ENCODE measurements at places on chromosomes 6 and 20.

DNA sequence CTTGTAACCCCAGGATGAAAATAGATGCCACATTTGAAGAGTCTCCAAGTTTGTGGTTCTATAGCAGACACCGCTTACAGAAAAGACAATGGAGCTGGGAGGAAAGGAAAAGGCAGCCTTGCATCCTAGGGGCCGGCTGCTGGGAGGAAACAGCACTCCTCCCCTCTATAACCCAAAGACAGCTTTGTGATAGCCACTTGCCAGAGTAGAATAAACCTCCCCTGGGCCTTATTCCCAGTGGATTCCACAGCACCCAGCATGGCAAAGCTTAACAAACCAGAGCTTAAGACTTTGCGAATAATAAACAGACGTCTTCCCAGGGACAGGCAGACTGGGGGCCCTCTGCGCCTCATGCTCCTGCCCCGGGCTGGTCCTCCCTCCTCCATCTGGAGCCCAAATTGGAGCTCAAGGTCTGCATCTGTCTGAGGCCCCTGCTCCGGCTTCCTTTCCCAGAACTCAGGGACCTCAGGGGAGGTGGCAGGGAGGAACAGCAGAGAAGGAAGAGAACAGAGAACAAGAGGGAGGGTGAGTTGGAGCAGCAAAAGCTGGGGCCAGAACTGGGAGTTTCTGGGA, 8.8 kb upstream of the TAF8 start:
- DNase-seq: no peak

DNA sequence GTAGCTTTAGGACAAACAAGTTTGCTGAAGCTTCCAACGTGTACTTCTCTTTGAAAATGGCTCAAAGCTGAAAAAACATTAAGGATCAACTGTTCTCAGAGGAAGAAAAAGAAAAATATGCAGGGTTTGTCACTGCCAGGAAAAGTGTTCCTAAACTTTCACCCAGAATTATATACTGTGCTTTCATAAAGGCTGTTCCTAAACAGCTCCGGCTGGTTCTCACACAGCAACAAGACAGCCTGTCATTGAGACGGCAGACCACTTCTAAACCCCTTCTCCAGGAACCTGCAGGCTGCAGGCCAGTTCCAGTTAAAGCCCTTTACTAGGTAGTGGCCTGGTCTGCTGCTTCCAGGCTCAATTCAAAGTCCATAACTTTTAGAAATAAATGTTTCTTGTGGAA, 97.4 kb upstream of the SOX4 start:
- DNase-seq: no peak

DNA sequence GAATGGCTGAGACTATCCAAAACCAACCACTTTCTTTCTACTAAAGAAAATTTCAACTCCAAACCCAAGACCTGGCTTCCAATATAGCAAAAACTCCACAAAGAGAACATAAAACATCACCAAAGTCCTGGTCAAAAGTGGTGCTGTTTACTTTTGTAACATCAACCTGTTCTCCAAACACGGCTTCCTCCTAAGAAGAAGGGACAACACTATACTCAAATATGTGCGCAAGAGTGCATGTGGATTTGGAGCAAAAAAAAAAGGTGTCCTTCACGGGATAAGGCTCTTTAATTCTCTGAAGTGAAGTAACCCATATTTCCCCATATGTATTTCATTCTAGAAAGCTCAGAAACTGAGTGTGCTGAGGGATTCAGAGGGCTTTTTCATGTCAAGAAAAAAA, 6.6 kb downstream of the B4GALT5 start:
- DNase-seq: no peak

- no peak for DNase-seq
Measured at GRCh38 chr20:7214081-7214740, 446.7 kb downstream of the BMP2 start.

DNA sequence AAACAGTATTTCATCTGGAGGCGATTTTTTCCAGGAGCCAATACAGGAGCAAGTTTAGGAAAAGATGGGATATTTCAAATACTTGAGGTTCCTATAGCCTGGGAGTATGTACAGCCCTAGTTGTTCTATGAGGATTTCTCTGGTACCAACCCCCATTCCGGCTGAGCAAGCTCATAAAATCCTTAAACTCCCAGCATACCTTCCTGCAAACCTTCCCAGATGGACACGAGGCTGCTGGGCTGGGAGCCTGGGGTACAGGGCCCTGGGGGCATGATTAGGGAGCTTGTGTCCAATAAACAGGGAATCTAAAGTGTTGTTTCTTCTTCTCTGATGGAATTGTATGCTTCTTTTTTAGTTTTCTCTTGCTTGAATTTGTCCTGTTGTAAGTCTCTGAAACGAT, 1.5 kb downstream of the PRRC2A start:
- no peak for DNase-seq

- DNase-seq: no peak
Measured at GRCh38 chr6:12102350-12102749, 90.2 kb downstream of the HIVEP1 start.

- no peak for DNase-seq
Measured at GRCh38 chr6:46973029-46973428, 51.3 kb upstream of the ADGRF5 start.

GRCh38 chr20:48162621-48163020, 377.3 kb upstream of the SULF2 start:
- DNase-seq: no peak

DNA sequence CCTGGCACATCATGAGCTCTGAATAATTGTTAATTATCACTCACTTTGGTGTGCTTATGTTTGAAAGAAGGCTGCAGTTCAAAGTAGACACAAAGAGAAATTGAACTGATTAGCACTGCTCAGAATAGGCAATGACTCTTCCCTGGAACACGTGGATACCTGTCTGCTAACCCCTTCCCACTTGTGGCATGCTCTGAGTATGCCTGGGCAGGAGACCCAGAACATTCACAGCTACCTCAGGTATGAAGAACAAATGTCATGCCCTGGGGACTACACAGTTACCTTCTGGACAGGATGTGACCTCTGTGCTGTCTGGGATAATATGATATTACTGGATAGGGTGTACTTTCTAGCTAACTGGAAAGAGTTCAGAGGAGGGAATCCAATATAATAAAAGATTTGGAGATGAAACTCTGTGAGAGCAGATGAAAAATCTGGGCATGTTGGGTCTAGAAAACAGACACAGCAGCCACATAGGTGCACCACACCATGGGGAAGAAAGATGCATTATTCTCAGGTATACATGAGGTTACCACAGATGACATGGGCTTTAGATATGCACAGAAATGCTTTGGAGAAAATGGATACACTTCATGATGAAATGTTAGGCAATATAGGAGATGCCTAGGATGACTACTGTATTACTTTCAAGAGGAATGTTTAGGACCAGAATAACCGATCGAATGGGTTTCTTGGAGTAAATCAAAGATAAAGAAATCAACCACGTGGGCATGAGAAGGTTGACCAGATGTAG, 324.2 kb upstream of the PREP start:
- no peak for DNase-seq

- no peak for DNase-seq
Measured at GRCh38 chr6:86943819-86944407, 6.6 kb downstream of the HTR1E start.

DNA sequence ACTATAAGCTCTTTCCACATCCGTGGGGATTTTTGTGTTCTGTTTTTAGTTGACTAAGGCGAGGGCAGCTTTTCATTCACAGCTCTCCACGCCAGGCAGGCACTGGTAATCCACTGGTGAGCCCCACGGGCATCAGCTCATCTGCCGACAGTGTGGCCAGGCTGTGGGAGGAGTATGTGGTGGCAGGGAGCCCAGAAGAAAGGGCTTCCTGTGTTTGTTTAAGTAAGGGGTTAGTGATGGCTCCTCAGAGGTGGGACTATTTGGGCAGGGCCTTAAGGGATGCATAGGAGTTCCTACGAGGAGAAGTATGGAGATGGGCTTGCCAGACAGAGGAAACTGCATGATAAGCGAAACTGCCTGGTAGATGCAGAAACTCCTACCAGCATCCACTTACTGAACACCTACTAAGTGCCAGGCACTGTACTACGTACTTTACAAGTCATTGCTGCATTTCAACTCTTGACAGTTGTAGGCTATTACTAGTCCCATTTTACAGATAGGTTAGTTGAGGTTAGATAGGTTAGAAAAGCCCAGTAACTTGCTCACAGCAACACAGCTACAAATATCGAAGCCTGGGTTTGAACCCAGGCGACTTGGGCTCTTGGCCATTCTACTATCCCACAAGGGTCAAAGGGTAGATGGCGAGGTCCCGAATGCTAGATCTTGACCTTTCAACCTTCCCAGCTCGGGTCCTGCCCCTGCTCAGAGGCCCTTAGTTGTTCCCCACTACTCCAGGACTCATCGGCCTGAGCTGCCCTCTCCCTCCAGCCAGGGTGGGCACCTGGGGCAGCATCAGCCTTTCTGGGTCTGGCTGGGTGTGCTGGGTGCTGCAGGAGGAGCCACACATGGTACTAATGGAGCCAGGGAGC, 55.1 kb downstream of the CEBPB start:
- DNase-seq: no peak

GRCh38 chr6:137637121-137637520, 142.9 kb upstream of the OLIG3 start:
- DNase-seq: no peak

- DNase-seq: no peak
Measured at GRCh38 chr6:109212683-109213082, 117.4 kb downstream of the CEP57L1 start.

DNA sequence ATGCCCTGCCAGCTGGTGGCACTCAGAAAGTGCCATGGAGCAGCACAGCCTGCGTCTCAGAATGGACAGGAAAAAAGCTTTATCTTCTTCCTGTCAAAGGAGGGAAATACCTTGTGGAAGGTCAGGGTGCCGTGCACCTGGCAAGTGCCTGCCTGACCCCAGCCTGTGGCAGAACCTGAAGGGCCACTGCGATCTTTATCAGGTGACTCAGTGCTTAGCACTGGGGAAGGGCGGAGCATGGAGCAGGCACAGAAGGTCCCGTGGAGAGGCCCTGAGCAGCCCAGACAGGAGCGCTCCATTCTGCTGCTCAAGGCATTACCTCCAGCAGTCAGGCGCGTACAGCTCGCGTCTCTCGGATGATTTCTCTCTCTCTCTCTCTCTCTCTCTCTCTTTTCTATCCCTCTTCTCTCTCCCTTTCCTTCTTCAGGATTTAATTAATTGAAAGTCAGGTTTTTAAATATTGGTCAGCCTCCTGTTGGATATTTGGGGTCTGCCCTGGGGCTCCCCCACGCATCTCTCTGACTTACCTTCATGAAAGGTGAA, 31.7 kb downstream of the FOXC1 start:
- DNase-seq: no peak

DNA sequence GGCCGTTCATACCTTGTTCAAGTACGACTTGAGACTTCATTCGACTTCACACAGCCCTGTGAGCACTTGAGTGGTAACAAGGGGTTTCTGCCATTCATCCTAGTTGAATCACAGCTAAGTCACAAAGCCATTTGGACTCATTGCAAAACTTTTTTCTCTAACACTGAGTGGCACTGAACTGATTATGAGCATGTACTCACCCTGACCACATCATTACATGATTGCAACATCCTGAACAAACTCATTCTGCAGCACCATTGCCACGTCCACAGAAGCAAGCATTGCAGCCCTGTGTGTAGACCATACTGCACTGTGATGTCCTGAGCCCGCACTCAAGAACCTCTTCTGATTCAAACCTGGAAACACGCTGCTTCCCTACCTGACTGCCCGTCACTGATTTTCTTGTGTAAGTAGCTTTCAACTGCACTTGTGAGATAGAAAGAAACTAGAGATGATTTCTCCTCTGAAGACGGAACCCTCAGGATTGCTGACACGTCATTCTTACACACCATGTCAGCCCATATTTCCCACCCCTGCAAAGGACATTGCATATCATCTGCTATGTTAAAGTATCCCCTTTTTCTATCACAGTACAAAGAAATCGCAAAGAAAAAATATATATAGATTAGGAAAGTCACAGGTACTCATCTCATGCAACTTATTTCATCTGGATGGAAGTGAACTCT, 81.6 kb downstream of the C6orf118 start:
- no peak for DNase-seq

DNA sequence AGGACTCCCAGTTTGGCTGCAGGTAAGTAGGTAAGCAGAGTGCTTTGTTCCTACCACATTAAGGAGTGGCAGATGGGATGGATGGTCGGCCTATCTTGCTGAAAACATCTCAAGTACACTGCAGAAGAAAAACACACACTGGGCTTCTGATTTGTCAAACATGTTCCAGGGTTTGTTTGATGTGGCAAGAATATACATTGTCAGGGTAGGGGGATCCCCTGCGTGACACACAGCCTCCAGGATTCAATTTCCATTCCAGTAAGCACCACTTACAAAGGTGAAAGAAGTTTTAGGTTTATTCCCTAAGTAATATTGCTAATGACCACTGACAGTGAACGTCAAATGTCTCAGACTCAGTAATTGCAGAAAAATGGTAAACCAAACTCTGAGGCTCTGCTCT, 26.0 kb upstream of the KIF16B start:
- DNase-seq: no peak

DNA sequence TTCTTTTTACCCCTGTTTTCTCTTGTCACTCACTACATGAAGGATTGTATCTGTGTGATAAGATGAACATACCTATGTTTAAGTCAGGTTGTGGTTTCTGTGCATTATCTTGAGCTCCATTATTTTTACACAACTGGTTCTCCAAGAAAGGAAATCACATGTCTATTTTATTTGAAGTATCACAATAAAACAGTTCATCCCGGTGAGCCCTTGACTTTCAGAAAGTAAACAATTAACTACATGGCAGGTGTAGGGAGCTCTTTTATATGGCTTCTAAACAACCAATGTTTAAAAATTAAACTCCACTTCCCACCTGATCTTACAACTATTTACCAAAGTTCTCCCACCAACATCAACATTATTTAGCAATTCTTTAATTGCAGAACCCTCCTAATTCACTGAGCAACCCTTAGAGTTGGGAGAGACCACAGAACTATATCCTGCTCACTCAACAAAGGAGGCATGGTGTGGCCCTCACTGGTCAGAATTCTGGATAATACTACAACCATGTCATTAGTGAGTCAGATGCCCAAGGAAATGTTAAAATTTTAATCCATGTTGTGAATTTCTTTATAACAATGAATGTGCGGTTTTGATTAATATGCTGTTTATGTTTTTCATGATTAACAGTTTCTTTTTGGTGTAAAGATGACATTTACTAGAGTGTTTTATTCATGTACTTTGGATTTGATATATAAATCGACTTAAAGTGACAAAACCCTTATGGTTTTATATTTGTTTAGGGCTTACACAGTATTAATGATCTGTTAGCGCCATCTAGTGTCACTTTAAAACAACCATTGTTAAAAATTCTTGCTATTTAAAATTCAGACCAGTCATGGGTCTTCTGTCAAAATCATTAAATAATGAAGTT, 50.0 kb upstream of the SCGN start:
- no peak for DNase-seq

- DNase-seq: no peak
Measured at GRCh38 chr6:2327591-2327990, 82.2 kb upstream of the GMDS start.

- DNase-seq: no peak
Measured at GRCh38 chr6:129444683-129445082, 265.3 kb downstream of the ARHGAP18 start.

GRCh38 chr6:29925321-29925720, 17.0 kb upstream of the HLA-A start:
- no peak for DNase-seq

All from stimulated activated CD8-positive, alpha-beta memory T cell treated with anti-CD3 and anti-CD28 coated beads, Interleukin-15, amount 100 ng/mL, for 24 hours (primary cell).